Foreskin keratinocyte (primary cell): ENCODE measurements at places on chromosomes 12 and 14.
A peak's percentile ranks its signal among the peaks of the same experiment; 100 is the strongest.

- DNase-seq = no peak
These were observed 2.0 kb downstream of the SMARCD1 start for GRCh38 chr12:50087151-50087550.

DNA sequence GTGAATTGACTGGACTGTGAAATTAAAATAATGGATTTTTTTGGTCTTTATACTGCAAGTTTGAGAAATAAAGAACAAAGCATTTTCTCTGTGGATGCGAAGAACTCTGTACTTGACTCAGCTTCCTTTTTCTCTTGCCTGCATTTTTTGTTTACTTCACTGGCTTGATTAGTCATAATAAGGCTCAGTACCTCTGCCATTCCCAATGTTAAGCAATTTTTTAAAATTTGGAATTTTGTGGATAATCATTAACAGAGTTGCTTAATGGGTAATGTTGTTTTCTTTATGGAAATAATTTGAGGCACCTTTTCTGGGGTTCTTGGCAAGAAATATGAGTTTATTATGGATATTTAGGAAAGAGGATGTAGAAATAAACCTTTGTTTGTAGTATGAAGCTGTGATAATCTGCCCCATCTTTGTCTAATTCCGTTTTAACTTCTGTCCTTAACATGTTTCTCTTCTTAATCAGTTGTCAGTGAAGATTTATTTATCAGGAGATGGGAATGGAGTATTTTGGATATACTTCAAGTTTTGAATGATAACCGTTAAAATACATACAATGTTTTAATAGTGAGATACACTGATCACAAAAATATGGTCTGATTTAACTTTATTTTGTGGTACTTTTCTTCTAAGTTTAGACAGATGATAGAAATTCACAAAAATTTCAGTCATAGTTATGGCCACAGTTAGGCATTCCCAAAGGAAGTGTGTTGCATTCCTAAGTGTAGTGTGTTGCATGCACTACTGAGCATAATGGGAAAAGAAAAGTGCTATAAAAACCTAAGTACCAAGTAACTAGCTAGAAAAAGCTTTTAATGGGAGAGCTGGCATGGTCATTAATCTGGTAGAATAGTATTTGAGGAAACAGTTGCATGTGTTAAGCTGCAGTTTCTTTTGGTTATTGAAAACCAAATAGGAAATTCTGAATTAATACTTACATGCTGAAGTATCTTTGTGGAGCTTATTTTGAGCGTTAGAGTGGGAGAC, 27.7 kb downstream of the WNK1 start:
- DNase-seq = peak; percentile 29

DNA sequence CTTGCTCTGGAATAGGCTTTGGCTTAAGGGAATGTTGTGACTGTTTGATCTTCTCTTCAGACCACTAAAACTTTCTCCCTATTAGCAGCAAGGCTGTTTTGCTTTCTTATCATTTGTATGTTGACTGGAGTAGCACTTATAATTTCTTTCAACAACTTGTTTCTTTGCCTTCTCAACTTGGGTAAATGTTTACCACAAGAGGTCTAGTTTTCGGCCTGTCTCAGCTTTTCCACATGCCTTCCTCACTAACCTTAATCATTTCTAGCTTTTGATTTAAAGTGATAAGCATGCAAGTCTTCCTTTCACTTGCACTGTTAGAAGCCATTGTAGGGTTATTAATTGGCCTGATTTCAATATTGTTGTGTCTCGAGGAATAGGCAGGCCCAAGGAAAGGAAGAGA, 126.7 kb upstream of the AEBP2 start:
- DNase-seq = no peak

- DNase-seq = no peak
These were observed 8.1 kb upstream of the PTGDR start for GRCh38 chr14:52259434-52259833.

GRCh38 chr12:65615118-65615517, 209.2 kb upstream of the HMGA2 start:
- no peak for DNase-seq

DNA sequence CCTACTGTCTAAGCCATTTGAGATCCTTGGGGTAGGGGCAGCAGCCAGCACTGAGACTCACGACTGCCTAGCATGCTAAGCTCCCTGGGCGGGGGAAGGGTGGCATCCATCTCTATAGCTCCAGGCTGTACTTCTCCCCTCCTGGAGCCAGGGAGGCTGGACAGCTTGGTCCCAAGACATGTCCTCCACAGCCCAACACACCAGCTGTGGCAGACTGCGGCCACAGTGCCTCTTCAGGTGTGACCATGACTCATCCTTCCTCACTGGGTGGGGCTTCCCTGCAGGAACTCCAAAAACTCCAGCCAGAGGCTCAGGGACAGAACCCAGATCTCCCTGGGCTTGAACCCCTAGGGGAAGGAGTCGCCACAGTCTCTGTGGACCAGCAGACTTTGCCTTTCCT, 193.9 kb downstream of the GPHN start:
- DNase-seq = peak; percentile 3

- no peak for DNase-seq
These were observed 21.9 kb upstream of the CHPT1 start for GRCh38 chr12:101675555-101675954.

- no peak for DNase-seq
These were observed 33.1 kb downstream of the CD9 start for GRCh38 chr12:6233121-6233971.

DNA sequence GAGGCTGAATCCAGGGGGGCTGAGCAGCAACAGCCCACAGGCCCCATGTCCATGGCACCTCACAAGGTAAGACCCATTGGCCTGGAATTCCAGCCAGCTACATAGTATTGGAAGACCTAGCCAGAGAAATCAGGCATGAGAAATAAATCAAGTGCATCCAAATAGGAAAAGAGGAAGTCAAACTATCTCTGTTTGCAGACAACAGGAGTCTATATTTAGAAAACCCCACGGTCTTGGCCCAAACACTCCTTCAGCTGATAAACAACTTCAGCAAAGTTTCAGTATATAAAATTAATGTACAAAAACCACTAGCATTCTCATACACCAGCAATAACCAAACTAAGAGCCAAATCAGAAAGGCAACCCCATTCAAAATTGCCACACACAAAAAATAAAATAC, 16.9 kb downstream of the PDE6H start:
- no peak for DNase-seq

DNA sequence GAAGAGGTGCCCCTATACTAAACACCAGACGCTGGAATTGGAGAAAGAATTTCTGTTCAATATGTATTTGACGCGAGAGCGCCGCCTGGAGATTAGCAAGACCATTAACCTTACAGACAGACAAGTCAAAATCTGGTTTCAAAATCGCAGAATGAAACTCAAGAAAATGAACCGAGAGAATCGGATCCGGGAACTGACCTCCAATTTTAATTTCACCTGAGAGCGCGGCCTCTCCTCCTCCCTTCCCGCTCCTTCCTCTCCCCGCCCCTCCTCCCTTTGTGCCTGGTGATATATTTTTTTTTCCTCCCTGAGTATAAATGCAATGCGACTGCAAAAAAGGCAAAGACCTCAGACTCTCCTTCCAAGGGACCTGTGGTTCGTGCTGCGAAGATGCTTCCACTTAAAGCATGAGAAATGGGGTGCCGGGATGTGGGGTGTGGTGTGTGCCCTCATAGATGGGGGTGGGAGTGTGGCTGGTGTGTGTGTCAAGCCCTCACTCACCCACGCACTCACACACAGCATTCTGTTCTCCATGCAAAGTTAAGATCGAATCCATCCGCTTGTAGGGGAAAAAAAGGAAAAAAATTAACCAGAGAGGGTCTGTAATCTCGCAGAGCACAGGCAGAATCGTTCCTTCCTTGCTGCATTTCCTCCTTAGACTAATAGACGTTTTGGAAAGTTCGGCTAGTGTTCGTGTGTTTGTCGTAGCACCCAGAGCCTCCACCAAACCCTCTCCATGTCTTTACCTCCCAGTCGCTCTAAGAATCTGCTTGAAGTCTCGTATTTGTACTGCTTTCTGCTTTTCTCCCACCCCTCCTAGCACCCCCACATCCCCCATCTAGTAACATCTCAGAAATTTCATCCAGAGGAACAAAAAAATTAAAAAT, 4.5 kb downstream of the HOXC10 start:
- DNase-seq = peak; percentile 55
